ENCODE measurements at places on chromosomes 6 and 20. TPM values are rescaled to one million over a fixed set of nuclear protein-coding genes. Genes with fewer than 3 reads are reported as not detected.

Gene MDFI
- not detected for total RNA-seq

Gene MYL9
- 2.7 TPM for total RNA-seq

Gene FKBP1C
- 1.2 TPM for total RNA-seq

Gene TRDN
- total RNA-seq: not detected

Gene MYBL2
- 2.4 TPM for total RNA-seq

Gene GATA5
- total RNA-seq: not detected

Gene ULBP3
- total RNA-seq: 0.64 TPM

Gene HCRTR2
- total RNA-seq: not detected

Gene ARMC2
- total RNA-seq: 9.7 TPM
